ENCODE measurements at places on chromosomes 12 and 14.

DNA sequence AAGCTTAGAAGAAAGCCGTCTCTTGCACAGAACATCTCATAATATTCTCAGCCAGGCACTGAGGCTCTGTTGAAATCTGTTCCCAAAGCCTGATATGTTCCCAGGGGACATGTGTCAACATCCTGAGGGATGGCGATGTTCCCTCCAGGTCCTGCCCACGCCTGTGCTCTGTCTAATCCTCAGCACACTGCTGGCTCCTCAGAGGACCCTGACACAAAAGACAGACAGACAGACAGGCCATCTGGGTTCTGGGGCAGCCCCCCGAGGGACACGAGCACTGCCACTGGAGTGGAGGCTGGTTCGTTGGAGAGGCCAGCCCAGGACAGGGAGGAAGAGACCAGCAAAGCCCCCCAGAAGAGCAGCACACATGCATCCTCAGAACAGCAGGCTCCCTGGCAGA lies 27.8 kb downstream of the CHGA start:
- DNase-seq, result no peak

DNA sequence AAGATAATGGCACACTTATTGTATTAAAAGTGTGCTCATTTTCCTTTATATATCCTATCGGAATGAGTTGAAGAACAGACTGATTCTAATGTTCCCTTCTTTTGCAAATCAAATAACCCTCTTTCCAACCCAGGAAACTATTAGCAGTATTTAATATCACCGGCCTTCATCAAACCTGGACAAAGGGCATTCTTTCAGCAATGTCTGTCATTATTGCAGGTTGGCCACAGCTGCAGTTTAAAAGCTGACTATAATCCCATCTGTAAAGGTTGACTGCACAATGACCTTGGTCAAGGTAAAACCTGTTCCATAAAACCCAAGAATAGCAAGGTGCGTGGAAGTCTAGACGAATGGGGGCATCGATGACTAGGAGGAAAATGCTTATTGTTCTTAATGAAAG lies 472.3 kb upstream of the SOX5 start:
- DNase-seq, result no peak

- no peak for DNase-seq
Observed at GRCh38 chr12:99960311-99960710, 24.4 kb downstream of the ANKS1B start.

DNA sequence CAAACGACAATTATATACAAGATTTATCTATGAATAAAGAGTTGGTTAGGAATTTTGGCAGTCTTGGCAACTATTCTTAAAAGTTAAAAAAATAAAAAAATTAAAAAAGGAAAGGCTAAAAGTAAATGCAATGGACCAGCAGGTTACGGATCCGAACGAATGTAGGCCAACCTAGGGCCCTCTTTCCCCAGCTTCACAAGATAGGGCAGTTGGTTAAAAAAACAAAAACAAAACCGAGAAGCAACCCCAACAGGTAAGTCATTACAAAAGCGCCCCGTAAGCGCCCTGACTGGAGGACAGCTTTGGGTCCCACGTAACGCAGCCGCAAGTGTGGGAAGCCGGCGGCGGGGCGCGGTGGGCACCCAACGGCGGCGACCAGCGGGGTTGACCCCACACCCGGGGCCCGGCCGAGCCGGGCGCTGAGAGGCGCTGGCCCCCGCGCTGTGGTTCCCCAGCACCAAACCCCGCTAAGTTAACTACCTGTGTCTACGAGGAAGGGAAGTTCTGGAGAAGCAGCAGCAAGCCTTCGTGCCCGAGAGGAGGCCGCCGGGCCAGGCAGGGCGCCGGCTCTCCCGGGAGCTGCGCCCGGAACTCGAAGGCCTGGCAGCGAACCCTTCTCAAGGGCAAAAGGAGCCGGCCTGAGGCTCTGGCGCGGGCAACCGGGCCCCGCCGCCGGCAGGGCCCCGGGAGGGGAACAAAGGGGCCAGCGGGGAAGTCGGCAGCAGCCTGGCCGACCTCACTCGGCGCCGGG lies 882 bp downstream of the HECTD1 start:
- peak; percentile 48 for DNase-seq

DNA sequence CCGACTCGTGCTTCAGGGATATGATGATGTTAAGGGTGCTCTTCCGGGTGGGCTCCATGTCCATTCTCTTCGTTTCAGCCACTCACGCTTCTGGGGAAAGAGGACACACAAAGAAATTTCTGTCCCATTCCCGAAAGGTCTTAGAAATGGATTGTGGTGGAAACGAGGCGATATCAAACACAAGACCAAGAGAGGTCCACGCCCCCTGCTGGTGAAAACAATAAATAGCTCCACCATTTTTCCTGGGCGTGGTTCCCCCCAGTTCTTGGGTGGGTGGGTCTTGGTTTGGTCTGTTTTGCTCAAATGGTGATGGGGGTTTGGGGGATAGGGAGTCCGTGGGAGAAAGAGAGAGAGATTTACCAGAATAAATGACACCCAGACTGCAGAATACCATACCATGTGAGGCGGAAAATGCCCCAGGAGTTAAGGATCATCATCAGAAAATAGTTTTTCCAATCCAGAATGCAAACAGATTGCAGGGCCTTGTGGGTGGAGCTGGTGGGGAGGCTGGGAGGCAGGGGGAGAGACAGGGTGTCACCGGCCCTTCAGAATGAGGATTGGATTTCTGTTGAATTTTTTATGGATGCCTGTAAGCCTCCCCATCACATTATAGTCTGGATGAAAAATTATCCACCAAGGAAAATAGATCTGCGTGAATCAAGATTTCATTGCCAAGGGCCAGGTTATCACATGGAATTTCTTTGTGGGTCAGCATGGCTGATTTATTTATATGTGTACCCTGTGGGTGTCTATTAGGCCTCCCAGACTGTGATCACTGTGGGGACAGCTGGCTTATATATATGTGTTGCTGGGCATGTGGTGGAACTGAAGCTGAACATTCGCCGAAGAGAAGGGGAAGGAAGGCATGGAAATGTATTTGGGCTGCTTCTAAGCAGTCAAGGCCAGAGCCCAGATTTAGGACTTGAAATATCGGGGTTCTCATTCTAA lies 55.8 kb downstream of the SRRM4 start:
- no peak for DNase-seq

GRCh38 chr12:95088379-95088778 lies 15.0 kb upstream of the NR2C1 start:
- no peak for DNase-seq

DNA sequence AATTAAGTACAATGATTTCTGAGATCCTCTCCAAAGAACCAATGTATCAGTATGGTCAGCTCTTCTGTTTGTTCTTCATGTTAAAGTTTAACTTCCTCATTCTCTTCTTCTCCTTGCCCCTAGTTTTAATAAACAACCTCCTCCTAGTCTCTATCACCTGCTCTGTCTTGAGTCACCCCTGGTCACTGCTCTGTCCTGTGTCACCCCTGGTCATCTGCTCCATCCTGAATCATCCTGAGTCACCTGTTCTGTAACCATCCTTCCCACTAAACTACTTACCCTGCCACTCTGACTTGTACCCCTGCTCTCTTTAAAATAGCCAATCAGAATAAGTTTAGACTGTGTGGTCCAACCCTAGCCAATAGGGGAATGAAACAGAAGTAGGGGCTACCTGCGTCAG lies 100.5 kb downstream of the ALG10B start:
- no peak for DNase-seq

DNA sequence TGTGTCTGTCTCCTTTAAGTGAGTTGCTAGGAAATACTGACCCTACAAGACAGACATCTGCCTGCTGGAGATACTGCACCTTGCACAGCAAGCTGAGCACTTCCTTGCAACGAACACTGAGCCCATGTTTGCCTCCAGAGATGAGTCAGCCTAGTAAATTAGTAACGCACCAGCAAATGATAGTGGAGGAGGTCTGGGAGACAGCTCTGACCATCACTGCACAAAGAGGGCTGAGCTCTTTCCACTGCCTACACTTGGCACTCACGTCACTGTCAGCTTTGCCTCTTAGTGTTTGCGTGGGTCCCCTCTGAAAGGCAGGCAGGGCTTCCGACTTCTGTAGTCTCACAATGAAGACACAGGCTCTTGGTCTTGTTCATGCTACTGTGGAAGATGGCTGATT lies 109.0 kb downstream of the APAF1 start:
- DNase-seq, result no peak

- DNase-seq, result peak; percentile 38
Observed at GRCh38 chr14:67420102-67420739, 8.3 kb upstream of the PLEK2 start.

DNA sequence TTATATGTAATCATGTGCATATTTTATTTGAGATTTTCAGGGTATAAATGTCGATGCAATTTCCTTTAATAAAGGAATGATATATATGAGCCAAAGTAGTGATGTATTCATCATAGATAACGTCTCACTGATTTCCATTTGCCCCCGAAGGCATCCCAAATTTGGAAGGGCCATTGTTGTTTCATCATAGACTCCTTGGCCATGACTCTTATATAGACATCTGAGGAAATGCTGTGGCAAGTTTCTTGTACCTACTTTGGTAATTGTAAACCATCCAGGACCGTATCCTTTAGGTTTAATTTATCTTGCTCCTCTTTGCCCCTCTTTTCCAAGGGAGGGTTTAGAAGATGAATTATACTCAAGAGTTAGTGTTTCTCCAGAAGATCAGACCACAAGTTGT lies 84.7 kb downstream of the SAMD4A start:
- DNase-seq, result no peak

GRCh38 chr14:55122440-55122986 lies 6.5 kb upstream of the LGALS3 start:
- no peak for DNase-seq

DNA sequence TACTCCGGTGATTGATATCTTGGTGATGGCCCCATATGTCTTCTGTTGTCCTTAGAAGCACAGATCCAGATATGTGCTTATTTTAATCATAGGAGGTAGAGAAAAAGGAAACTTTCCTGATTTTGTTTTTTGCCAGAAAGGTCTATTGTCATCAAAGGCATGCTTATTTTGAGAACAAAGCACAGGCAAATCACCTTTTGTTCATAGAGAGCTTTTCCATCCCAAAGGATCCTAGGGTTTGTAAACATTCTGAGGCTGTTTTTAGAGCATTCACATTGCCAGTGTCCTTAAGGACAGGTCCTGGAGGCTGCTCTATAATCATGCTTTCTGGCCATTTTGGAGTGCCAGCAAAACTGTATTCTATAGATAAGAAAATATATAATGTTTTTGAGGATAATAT lies 148.5 kb upstream of the SEL1L start:
- DNase-seq, result no peak

- DNase-seq, result no peak
Observed at GRCh38 chr12:108324351-108325017, 14.6 kb downstream of the CMKLR1 start.

Data from activated CD8-positive, alpha-beta memory T cell treated with anti-CD3 and anti-CD28 coated beads, Interleukin-2, amount 50 U/mL, for 4 hours (primary cell).